ENCODE measurements at places on chromosomes 16 and 17.

DNA sequence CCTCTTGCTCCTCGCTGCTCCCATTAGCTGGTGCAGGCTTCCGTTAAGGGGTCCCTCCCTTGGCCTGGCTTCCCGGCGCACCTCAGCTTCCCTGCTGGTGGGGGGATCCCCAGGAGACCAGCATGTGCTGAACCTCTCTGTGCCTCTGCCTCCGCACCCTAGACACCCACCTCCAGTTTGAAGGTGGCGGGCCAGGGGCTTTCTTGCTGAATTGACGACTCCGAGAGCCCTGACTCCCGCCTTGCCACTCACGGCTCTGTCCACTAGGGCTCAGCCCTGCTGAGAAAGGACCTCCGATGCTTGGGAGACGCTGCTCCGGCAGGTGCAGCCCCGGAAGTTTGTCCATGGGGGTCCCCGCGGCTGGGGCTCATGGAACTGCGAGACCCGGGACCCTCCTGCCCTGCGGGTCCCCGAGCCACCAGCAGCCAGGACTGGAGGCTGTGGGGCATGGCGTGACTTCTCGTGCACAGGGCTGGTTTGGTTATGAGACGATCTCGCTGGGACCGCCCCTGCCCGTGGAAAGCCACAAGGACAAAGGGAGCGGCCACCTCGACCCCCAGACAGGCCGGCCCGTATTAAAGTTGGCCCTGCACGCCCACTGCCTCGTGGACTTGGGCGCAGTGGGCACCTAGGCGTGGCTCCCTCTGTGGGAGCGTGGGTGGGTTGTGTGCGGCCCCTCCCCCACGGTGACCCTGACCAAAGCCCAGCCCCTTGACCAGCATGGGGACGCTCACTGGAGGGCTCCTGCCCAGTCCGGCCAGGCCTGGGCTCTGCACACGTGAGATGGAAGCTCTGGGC, 8.1 kb downstream of the CHMP6 start:
- no peak for DNase-seq

DNA sequence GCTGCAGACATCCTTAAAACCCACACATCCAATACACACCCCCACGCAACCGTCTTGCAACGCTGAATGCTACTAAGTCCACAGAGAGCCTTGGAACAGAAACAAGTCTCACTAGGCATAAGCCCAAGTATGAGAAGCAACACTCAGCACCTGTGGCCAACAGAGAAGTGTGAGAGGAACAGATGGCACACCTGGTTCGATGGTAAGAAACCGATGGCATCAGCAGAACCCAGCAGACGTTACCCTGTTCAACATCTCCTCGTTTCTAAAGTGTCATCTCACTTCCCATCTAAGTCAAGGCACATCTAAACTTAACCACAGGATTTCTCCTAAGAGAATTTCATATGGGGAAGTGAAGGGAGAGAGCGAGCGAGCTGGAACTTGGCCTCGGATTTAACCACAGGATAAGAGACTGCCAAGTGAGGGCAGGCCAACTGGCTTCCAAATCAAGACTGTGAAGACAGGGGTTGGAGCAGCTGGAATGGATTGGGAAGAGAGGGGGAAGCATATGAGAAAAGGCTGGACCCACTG, 41.0 kb downstream of the NXPH3 start:
- DNase-seq, result peak; percentile 99

GRCh38 chr16:3674513-3675295, 20.2 kb downstream of the DNASE1 start:
- DNase-seq, result no peak

DNA sequence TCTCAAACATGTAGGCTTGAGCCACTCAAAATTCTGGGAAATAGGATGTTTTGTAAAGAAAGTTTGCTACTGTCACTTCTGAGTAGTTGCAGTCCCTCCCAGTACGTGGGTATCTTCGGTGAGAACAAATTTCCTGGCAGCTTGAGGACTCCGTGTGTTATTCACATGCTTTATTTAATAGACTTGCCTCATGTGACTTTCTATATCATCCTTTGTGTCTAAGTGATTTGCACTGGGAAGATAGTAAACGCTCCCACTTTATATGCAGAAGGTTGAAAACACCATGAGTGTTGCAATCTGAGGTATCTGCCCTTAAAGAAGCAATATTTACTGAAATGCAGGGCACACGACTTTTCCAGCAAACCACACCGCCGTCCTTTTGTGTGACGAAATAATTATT, 643.7 kb downstream of the MAF start:
- DNase-seq, result no peak

DNA sequence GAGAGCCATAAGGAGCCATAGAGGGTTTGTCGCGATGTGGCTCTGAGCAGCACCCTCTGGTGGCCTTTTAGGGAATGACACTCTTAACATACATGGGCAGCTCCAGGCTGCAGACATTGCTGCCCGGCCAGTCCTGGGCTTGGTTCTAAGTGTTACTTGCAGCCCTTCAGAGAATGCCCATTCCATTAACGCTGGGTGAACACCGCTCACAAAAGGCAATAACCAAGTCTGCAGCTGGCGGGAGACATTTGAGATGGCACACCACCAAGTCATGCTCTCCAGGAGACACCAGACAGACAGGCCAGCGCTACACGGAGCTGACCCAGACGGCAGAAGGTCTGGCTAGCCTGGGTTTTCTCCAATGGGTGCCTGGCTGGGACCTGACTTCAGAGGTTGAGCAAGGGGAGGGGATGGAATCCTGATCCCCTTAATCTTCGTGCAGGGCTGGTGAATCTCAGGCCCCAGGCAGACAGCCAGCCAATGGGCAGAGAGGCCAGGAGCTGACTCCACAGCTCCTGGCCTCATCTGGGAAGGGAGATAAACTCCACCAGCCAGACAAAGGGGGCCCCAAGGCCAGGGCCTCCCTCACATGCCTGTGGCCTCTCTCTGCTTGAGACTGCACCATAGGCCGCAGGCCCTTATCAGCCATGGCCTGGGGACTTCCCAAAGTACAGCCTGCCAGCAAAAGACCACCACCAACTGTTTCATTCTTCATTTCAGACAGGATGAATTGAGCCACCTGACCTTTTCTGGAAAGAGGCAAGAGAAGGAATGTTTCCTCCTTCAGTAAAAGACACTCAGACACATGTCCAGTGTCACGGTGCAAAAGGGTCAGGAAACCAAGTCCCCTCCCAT, 58.8 kb downstream of the ZDHHC7 start:
- peak; percentile 94 for DNase-seq

GRCh38 chr17:68424203-68424602, 33.1 kb downstream of the WIPI1 start:
- DNase-seq, result no peak

- no peak for DNase-seq
Observed at GRCh38 chr16:12205378-12206097, 229.0 kb downstream of the SNX29 start.

DNA sequence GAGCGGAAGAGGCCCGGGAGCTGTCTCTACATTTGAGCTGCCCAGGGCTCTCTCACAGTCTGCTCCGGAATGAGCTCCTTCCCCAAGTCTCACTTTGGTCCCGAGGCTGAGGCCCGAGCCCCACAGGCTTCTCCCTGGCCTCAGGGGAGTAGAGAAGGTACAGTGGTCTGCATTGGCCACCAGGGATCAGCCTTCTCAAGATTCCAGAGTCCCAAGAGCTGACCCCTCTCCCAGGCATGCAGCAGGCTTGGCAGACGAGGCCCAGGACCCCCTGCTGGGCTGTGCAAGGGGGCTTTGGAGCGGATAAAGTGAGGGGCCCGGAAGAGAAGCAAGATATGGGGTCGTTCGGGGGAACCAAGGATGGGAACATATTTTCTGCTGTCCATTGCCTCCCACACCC, 3.1 kb downstream of the PRSS27 start:
- no peak for DNase-seq

GRCh38 chr17:43935204-43935925, 6.9 kb downstream of the PPY start:
- DNase-seq, result no peak

DNA sequence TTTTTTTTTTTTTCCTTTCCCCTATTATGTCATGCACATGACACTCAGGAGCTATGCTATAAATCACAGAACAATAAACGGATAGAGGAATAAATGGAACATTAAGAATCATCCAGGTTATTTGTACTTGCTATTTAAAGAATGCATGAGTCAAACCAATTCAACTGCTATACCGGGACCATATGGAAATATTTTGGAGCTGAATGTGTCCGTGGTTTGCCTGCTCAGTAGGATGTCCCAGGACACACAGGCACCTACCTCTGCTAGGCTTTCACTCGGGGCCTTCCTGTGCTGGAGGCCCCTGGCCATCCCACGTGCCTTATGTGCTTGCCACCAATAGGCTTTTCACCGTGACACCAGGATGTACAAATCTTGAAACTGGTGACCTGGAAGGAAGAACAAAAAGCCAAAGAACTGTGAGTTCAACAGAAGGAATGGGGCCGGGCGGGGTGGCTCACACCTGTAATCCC, 15.3 kb upstream of the SEC14L1 start:
- peak; percentile 88 for DNase-seq

- no peak for DNase-seq
Observed at GRCh38 chr16:83533193-83533592, 274.6 kb upstream of the HSBP1 start.

GRCh38 chr17:29138971-29139691, 41.1 kb downstream of the MYO18A start:
- DNase-seq, result no peak

GRCh38 chr17:56489980-56490379, 103.5 kb upstream of the NOG start:
- DNase-seq, result no peak

- peak; percentile 24 for DNase-seq
Observed at GRCh38 chr17:47852113-47852949, 1.4 kb upstream of the SP6 start.

- no peak for DNase-seq
Observed at GRCh38 chr16:86088816-86089215, 189.9 kb downstream of the IRF8 start.

Measured in fibroblast of the aortic adventitia (primary cell).